Stimulated activated CD4-positive, alpha-beta T cell treated with anti-CD3 and anti-CD28 coated beads, Interleukin-4, amount 100 ng/mL, for 1 hour (primary cell): ENCODE measurements at places on chromosomes 16 and 17.

DNA sequence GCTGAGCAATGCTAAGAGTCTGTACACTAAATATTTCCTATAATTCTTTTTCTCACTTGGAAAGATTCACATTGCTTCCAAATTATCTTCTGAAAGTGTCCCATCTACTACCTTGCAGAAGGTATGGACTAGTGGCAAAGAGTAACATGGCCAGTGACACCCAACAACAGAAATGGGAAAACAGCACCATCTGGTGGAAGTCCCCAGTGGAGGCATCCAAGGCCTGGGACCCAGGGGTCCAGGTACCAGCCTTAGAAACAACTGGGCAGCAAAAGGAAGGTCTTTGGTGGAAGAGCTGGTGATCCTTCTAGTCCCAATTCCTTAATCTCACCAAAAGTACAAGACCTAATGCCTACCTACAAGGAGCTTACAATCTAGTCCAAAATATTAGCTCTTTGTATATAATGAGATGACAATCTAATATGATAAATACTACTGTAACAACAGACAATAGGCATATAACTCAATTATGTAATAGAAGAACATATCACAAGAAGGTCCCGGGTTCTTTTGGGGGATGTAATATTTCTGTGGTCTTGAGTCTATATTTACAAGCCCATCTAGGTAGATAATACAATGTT lies 55.3 kb downstream of the SKAP1 start:
- DNase-seq, result peak; percentile 10

DNA sequence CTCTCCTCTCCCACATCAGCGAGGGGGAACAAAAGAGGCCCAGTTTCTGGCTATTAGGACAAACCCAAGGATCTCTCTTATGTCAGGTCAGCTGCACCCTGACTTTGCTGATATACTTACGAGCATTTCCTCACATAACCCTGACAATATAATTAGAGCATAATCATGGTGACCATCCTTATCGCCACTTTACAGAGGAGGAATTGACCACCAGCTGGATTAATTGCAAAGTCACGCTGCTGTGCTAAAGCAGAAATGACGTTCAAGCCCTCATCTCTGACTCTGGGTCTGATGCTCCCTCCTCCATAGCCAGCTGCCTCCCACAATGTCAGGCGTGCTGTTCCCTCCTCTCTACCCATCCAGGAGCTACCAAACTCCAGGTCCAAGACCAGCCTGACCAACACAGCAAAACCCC lies 42.6 kb downstream of the TRARG1 start:
- no peak for DNase-seq

DNA sequence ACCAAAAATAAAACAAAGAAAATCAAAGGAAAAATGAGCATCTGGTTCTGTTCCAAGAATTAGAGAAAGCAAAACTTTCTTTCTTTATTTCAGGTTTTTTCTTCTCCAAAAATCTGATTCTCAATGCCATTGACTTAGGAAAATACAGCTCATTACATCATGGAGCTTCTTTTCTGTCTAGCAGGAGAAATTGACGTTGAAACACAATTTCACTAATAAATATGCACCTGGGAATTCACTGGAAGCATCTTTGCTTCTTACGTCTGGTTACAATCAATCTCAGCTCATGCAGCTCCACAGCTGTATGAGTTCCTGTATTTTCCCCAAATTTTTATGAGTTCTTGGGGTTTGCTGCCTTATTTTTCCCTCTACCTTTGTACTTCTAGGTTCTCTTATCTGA lies 1568.6 kb upstream of the GOT2 start:
- no peak for DNase-seq

DNA sequence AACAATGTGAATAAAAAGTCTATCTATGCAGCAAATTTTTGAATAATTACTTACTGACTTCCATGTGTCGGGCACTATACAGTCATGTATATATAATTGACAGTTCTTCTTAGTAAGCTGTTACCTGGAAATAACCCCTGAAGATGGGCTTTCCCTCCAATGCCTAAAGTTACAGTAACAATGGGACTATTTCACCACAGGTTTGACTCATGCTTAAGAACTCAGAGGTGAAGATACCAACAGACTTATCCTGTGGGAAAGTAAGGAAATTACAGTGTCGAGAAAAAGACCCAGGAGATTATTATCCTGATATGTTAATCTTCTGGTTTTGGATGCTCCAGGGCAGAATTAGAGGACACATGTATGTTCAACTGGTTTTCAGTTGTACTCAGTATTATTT lies 601.5 kb upstream of the SOX9 start:
- no peak for DNase-seq

DNA sequence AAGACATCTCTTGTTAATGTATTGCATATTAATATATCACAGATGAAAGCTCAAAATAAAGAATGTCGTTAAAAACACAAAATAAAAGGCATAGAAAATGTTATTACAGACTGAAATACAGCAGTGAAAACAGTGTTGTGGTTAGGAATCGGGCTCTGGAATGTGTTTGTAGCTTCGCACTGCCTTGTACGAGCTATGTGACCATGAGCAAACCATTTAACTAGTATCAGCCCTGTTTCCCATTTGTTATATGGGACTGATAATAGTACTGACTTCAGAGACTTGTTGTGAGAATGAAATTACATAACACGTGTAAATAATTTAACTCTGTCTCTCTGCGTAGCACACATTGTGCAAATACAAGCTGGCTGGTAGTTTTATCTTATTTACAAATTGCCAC lies 648 bp upstream of the RBFOX1 start:
- DNase-seq, result no peak

- DNase-seq, result no peak
Measured at GRCh38 chr17:79079421-79080200, 5.0 kb downstream of the ENGASE start.

GRCh38 chr16:52389045-52389444 lies 157.9 kb downstream of the TOX3 start:
- no peak for DNase-seq

DNA sequence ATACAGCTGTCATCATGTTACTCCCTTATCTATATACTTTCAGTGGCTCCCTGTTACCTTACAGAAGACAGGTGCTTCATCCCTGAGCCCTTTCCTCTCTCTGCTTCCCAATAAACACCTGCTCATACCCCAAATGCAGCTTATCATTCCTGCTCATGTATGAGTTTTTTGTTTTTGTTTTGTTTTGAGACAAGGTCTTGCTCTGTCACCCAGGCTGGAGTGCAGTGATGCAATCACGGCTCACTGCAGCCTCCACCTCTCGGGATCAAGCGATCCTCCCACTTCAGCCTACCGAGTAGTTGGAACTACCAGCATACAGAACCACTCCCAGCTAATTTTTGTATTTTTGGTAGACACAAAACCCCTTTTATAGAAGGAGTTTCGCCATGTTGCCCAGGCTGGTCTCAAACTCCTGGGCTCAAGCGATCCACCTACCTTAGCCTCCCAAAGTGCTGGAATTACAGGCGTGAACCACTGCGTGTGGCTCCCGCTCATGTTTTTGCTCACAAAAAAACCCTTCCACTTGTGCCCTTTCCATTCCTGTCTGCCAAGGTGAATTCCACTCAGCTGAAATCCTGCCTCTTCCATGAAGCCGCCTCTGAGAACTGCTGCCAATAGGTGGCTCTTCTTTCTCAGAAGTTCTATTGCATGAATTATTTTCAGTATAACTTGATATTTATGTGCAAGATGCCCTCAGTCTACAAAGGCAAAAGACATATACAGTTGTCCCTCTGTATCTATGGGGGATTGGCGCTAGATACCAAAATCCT lies 7.9 kb upstream of the RNF157 start:
- DNase-seq, result no peak

DNA sequence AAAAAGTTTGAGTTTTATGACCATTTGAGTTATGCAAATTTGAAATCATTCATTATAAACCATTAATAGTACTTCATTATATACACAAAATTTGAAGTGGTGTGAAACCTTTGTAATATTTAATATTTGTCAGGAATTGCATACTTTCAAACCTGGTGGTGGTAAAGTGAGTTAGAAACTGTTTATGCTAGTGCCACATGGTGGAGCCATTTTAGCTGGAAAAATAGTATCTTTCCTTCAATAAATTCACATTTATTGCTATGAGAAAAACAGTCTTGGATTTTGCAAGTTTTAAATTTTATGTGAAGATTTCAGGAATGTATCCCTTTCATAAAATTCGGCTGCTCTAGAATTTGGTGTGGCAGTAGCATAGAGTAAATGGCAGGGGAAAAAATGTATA lies 7.3 kb upstream of the BLMH start:
- no peak for DNase-seq

DNA sequence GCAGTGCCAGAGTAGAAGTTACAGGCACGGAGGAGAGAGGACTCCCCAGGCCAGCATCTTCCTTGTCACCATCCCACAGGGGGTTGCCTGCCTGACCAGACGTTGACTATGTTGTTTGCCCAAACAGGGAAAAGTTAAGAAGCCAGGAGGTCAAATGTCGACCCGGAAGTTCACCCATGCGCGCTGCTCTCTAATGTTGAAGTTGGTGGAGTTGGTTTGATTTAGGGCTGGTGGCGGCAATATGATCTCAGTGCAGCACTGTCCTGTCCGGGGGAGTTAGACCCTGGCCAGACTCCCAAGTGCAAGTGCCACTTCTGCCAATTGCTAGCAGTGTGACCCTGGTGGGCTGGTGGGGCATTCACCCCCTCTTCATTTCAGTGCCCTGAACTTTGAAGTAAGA lies 30.4 kb downstream of the RGS9 start:
- no peak for DNase-seq
